Transverse colon (tissue), 4 donors: ENCODE measurements at places on chromosomes 16 and 17. TPM values are rescaled to one million over a fixed set of nuclear protein-coding genes. Genes with fewer than 3 reads are reported as not detected.

GRCh38 chr17:75987041-75987440, 8.0 kb downstream of the TEN1 start:
- no peak for DNase-seq

DNA sequence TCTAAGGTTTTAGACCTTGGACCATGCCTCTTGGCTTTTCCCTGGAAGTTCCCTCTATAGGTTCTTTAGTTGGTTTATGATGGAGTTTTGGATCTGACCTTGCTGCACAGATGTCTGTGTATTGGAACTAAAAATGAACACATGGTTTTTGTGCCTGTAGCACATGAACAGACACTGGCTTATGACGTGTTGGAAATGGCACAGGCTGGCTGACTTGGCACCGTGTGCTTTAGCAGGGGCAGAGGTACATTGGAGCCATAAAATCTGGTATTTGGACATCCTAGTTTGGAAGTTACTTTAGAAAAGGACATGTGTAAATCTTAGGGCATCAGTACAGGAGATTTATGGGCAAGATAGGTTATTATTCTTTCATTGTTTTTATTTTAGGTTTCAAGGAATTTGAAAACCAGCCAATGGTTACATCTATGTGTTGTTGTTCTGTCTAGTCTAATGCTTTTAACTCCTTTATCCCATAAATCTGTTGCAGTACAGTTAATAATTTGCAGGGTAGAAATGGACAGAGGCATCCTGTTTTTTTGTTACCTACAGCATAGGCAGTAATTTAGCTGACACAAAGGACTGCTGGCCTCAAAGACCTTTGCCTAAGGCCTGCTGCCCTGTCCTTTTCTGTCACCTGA, 6.0 kb downstream of the SOCS7 start:
- no peak for DNase-seq

DNA sequence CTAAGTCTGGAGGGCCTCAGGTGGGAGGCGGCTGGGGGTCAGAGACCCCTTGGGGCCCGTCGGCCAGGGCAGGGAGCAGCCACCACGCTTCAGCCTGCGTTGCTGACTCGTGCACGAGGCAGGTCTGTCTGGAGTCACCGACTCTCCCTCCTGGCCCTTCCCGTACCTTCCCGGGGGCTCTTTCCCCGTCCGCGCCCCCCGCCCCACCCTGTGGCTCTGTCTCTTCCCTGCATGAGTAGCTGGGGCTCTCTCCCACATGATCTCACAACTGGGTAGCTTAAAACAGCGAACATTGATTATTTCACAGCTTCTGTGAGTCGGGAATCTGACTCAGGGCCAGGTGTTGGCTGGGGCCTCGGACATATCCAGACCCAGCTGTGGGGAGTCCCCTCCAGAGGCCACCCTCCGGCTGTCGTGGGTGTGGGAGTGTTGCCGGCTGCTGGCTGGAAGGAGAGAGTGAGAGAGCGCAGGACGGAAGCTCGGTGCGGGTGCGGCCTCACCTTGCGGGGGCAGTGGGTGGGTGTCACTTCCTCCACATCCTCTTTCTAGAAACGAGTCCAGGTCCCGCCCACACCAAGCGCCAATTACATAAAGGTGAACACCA, 17.3 kb downstream of the BAHCC1 start:
- DNase-seq, result no peak

- DNase-seq, result no peak
Observed at GRCh38 chr17:36944553-36944952, 4.2 kb upstream of the AATF start.

The ARL16 gene
- 36.2 TPM for total RNA-seq
